ENCODE measurements at places on chromosomes 1 and 21.

DNA sequence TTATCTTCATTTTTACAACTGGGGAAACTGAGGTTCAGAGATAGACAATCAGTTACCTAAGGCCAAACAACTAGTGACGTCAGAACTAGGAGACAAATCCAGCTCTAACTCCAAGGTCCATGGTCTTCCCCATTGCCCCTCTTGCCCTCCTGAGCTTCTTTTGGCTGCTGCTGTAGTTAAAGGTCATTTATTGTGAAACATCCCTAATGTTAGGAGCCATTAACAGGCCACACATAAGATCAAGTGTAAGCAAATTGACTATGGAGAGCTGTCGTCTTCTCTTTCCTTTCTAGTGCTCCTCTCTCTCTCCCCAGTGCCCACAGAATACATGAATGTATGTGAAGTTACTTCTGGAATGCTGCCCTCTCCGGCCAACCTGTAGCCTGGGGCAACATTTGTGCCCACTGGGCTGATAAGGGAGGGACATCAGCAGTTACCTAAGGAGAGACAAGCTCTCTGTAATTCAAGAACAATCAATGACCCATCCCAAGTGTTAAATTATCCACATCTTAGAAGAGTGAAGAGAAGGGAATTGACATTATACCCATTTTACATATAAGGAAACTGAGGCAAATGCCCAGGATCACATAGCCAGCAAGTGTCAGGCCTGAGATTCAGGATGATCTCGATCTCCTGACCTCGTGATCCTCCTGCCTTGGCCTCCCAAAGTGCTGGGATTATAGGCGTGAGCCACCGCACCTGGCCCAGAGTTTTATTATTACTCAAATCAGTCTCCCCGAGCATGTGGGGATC lies 40.1 kb downstream of the PTAFR start:
- DNase-seq, result no peak

DNA sequence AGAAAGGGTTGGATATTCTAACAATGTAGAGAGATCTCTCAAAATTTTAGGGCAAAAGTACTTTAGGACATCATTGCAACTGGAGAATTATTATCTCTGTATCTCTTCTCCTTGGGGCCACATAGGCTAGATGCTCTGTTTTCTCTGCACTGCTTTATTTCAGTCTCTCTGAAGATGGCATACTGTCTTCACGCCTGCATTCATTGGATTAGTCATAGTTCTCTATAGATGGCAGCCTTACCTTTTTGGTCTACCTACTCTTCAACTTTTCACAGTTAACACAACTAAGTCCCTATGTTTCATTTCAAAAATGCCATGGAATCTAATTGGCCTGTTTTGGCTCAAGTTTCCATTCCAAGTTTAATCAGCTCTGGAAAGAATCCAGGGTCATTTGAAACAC lies 1623.3 kb upstream of the B3GALT2 start:
- DNase-seq, result no peak

DNA sequence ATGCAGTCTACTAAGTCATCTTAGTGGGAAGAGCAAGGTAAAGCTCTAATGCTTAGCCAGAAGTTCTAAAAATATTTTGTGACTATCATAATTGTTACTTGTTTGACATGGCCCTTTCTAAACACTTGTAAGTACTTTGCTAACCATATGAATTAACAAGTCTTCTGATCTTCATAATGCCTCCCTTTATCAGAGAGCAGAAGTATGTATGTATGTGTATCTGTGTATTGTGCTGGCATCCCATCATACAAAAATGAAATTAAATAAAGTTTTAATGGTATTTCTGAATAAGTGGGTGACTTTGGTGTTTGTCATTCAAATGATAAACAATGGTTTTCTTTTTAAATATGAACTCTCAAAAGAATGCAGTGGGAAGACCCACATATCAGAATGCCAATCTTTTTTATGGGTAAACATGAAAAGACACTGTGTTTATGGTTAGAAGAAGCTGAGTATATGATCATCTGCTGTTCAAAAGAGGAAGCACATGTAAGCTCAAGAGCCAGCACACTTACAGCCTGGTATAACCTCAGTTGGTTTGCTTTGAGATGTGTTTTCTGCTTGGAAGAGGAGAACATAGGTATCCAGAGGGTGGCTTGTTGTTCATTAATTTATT lies 159.6 kb downstream of the CLEC20A start:
- no peak for DNase-seq

- DNase-seq, result no peak
These were observed 82.4 kb downstream of the ABCA4 start for GRCh38 chr1:94038511-94038910.

GRCh38 chr1:87689487-87689886 lies 360.8 kb downstream of the LMO4 start:
- DNase-seq, result no peak

DNA sequence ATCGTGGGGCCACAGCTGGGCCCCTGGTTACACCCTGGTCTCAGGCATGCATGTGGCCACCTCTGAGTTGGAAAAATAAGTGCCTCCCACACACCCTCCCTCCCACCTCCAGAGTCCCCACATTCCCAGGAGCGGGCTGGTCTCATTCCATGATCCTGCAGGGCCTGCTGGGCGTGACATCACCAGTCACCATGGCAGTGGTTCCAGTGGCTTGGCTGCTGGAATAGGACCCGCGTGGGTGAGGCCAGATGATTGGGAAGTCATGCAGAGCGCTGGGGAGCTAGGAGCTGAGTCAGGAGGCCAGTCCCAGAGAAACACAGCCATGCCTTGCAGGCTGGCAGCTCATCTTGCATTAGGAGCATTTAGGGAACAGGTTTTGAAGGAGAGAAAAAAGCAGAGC lies 125.4 kb upstream of the TMEM51 start:
- DNase-seq, result no peak

GRCh38 chr1:116474921-116475849 lies 95.6 kb downstream of the CD58 start:
- DNase-seq, result no peak

DNA sequence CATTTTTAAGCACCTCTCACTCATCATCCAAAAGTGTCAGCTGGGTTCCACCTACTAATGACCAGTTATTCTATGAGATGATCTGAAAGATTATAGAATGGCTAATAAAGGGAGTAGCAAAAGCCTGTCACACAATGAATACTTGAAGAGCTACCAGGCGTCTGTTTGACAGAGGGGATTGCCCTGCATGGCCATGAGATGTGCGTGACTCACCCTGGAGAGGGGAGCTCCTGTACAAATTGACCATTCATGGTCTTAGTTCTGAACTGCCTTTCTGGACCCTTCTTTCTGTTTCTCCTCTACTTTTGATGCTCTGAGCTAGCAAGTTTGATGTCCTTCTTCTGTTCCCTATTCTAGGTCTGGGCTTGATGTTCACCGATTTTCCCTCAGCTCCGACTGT lies 85.2 kb upstream of the ABCD3 start:
- DNase-seq, result no peak

DNA sequence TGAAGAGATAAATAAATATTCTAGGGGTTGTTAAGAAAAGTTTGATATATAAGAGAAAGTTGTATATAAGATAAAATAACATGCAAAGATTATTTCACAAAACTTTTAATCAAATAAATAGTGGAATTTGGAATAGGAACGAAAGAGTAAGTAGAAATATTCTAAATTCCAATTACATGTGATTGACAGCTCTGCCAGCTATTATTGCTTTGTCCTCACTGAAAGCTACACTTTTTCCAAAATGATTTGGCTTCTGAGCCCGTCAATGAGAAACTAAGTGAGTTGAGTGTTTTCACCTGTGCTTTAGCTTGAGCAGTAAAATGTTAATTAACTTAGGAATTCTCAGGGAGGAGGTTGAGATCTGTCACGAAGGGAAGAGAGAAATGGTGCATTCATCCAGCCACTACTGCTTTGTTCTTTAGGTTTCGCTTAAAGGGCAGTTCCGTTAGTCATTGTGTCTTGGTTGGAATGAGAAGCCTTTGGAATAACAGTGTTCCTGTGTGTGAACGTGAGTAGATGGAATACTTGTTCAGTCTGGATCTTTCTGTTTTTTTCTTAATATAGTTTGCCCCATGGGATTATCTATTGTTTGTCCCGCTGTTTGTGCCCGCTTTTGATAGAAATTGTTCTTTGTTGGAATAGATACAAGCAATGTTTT lies 63.3 kb upstream of the CR1L start:
- no peak for DNase-seq

DNA sequence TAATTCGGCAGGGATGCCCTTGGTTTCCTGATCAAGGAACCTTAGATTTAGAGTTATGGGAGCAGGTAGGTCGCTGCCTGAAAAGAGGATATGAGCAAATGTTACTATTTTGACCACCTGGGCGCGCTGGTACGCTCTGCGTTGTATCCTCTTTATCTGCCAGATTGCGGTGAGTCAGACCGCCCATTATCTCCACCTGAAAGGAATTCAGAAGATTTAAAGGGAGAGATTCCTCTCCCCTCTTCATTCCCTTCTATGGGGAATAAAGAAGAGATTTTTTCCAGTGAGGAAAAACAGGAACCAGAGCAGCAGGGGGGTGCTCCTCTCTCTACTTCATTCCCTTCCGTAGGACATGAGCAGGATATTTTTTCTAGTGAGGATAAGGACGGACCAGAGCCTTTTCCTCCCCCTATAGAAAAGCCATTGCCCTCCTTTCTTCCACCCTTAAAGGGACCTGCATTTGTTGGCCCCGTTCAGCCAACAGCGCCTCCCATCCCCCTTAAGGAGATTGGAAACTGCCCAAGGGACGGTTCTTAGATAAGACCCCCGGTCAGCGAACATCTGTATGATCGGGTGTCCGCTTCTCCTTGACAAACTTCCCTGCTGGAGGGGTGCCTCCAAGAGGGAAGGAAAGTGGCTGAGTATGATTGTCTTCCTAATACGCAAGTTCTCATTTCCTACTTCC lies 34.1 kb downstream of the CLCA1 start:
- DNase-seq, result peak; percentile 15

DNA sequence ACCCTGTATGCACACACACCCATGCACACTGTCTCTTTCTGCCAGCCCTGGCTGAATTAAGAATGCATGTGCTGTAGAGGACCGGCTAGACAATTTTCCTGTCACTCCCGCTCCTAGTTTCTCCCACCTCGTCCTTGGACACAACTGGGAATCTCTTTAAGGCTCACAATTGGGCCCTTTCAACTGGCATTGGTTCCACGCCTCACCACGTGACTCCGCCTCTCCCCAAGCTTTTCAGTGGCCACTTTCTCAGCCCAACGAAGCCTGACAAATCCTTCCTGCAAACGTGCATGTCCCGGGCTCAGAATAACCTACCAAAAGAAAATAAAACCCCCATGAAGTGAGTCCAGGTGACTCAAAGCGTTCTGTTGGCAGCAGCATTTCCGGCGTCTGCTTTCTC lies 33.8 kb downstream of the FBXO2 start:
- no peak for DNase-seq

DNA sequence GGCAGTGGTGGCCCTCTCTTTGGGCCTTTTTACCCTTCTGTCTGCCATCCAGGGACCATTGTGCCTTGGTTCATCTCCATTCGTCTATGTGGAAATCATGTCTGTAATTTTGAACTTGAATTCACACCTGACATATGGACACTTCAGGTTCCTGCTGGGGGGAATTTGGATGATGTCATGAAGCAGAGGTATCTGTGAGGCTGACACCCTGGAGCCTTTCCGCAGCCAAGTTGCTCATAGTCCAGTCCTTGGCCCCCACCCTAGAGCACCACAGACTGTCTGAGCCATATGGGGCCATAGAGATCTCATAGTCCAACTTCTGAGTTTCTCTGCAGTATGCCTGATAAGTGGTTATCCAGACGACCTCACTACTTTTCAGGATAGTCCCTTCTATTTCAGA lies 147.7 kb upstream of the CACNA1E start:
- DNase-seq, result no peak

DNA sequence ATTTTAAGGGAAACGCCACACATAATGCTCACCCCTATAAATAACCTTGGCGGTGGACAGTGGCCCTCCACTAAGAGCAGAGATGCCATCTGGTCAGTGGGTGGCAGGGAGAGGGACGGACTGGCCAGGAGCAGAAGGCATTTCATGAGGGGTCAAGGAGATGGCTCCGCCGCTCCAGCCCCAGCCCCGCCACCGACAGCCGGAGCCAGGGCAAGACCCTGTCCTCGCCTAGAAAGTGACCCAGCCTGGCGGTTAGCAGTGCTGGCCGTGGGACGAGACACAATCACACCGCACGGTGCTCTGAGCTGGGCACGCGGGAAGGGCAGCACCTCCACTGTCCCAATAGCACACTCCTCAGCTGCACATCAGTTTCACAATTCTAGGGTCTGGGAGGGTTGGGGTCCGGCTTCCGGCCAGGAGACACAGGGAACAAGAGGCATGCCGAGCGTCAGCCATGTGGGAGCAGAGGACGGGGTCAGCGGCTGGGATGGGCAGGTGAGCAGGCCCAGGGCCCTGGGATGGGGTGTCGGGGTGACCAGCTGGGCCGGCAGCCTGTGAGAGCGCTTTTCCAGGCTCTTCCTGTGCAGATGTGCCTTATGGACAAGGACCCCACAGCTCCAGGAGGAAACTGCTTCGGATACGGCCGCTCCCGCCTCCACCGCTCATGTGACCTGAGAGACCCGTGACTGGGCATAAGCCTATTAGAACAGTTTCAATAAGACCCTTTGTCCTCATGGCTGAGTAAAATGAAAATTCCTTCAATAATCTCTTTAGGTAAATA lies 5.7 kb downstream of the SLC19A1 start:
- DNase-seq, result no peak

DNA sequence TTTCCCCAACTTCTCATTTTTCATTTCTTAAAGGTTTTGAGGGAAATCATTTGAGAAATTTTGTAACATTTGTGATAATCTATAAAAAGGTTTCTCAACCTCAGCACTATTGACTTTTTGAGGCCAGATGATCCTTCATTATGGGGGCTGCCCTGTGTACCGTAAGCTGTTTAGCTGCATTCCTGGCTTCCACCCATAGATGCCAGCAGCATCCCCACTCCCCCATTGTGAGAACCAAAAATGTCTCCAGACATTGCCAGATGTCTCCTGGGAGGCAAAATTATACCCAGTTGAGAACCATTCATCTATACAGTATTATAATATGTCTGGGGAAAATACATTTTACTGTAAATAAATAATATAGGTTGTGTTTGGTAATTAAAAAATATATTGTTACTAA lies 146.0 kb downstream of the PBX1 start:
- no peak for DNase-seq

DNA sequence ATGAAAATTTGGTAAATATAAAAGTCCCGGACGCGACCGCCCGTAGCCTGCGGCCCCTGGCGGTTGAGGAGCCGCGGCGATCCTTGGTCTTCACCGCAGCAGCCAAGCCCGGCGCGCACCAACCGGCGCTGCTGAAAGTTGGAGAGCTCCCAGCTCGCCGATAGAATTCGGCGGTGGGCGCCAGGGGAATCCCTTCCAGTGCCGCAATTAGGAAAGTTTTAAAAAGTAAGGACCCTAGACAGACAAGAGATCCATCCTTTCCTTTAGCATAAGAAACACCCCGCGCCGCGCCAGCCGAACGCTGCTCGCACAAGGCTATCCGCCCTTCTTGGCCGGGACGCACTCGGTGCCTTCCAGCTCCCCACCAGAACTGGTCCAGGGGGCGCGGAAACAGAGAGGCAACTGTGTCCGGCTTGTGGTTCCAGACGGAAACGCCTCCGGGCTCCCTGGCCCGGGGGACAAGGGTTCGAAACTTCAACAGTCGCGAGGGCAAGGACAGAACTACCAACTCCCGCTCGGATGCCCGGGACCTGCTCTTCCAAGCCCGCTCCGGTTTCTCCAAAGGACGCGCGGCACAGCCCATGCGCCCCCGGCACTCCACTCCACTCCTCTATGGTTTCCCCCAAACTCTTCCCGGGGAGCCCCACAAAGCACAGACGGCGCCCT lies 1.7 kb downstream of the FAM78B start:
- DNase-seq, result peak; percentile 38
